Activated CD8-positive, alpha-beta memory T cell treated with anti-CD3 and anti-CD28 coated beads for 4 hours (primary cell): ENCODE measurements at places on chromosomes 7 and 10.

GRCh38 chr7:106592282-106593027, 68.5 kb downstream of the CCDC71L start:
- no peak for DNase-seq

DNA sequence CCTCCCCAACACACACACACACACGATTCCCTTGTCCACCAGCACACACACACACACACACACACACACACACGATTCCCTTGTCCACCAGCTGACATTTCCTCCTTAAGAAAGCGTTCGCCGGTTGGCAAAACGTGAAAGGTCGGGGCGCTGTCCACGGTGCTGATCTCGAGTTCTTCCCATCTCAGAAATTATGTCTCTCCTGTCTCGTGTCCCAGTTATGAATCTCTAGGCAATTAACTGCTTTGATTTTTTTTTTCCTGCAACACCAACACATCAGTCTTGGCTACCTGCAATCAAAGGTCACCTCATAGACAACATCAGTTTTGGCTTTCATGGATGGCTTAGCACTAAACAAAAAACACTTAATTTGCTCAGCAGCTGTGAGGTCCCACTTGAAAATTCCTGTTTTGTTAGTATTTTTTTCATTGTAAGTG, 1.9 kb downstream of the INA start:
- no peak for DNase-seq

DNA sequence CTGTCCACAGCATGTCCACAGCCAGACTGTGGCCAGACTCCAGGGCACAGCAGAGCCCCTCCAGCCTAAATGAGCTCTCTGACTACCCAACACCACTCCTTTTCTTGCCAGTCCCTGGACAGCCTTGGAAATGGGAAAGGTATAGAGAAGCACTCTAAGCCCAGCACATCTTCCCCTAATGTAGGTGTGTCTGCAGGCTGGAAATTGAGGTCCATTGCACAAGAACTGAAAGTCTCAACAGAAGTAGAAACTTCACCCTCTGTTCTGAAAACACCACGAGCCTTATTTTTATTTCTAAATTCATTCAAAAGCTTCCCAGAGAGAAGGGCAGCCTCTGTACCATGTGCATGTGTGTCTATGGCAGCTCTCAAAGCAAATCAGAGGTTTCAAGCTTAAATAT, 3.7 kb upstream of the KCNMA1 start:
- DNase-seq: no peak

GRCh38 chr10:86483664-86484063, 37.9 kb downstream of the WAPL start:
- DNase-seq: no peak

- no peak for DNase-seq
Measured at GRCh38 chr10:79292891-79293746, 54.1 kb upstream of the PPIF start.

DNA sequence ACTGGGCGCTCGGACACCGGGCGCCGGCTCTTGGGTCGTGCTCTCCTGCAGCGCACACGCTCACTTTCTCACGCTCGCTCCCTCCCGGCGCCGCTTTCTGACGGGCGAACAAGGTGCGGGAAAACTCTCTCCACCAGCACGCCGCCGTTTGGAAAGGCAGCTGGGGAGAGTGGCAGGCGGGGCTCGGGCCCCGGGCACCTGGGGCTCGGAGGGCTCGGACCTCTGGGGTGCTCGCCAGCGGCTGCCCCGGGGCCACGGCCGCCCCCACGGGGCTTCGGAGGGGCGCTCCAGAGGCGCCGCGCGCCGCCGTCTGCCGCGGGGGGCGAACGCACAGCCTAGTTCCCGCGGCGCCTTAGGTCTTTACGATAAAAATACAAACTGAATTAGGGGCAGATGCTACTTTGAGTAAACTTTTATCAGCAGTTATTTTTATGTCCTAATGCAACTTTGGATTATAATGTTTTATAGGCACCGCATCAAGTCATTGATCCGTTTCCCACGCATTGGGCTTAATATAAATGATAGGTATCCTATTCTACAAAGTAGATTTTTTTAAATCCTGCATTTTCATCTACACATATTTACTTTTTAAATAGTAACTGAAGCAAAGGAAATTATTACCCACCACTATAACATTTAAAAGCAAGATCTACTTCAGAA, 535 bp upstream of the EPC1 start:
- DNase-seq: peak; percentile 14

DNA sequence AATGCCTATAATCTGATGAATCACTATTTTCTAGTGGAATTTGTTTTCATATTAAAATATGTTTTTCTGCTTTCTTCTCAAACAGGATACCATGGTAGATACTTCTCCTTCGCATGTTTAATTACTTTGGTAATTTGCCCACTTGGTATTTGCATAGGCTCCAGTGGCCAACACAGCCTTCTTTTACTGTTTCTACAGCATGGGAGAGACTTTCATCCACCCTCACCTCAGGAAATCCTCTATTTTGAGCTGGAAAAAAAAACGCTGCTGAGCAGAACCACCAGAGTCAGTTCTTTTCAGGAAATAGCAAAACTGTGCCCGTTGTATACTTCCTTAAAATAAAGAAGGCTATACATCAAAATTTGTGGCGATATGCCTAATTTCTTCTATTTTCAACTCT, 213.3 kb downstream of the MDFIC start:
- DNase-seq: no peak

- DNase-seq: no peak
Measured at GRCh38 chr7:15504351-15504750, 57.5 kb downstream of the AGMO start.

DNA sequence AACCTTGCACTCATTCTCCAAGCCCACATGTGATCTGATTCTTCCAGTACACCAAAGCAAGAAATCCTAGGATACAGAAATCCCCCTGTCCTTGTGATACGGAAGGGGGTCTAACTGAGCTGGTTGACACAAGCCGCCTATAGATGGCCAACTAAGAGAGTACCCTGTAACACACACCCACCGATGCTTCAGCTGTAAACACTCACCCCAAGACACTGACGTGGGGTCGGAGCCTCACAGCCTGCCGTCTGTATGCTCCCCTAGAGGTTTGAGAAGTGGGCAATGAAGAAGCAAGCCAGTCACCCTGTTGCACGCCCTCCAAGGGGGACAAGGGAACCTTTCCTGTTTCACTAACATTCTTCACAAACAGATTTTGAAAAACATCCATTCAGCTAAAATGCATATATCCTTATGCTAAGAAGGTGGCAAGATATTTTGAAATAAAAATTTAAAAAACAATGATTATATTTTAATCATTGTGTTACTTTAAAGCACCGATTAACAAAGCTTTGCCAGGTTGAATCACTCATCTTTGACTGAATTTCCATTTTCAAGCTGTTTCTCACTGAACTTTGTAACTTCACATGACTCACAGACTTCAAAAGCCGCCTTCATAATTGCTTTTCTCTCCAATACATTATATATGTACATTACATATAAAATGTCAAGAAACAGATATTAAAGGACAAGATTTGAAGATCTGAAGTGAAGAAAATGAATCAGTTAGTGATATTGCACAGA, 329.3 kb downstream of the ARL4A start:
- DNase-seq: no peak

- DNase-seq: no peak
Measured at GRCh38 chr10:89481662-89482061, 53.7 kb downstream of the SLC16A12 start.

DNA sequence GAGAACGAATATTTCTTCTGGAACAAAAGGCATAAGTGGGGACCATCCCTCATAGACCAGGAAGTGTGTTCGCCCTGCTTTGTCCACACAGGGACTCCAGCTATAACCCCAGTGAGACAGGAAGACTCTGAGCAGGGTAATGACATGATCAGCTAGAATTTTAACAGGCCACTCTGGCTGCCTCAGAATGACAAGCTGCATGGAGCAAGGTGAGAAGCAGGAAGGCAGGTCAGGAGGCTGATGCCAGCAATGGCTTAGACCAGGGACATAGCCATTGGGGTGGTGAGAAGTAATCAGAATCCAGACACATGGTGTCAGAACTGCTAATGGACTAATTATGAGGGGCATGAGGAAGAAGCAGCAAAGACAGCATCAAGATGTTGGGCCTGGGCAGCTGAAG, 264.6 kb downstream of the GRID1 start:
- DNase-seq: no peak

DNA sequence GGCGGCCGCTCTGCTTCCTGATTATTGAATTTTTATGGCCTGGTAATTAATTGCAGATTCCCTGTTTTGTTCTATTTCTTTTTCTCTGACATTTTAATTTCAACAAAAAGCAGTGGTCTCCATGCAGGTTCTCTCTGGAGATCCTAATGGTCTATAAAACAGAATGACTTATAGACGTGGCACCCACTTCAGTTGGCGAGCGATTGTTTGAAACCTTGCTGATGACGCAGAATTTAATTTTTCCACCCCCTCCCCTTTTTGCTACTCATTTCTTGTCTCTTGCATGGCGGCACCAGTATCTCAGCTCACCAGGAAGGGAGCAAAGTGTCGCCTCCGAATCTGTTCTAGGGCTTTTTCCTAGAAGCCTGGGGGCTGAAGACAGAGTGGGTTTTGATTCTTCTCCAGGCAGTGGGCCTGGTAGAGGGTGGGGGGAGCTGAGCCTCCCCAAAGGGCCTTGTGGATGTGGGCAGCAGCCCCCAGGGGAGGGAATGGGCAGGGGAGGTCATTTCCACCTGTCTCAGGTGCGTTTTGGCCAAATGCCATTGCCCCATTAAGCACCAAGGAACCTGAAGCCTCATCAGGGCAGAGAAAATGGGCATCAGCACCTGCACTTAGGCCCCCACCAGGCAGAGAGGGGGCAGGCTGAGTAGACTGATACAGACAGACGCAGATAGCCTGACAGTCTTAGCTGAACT, 3.5 kb upstream of the COMTD1 start:
- no peak for DNase-seq

- DNase-seq: no peak
Measured at GRCh38 chr10:117751259-117751658, 208.7 kb downstream of the EMX2 start.
